ENCODE measurements at places on chromosomes 16 and 17.

GRCh38 chr16:47966325-47966724 is 189.5 kb downstream of the ABCC12 start:
- no peak for DNase-seq

- no peak for DNase-seq
Observed at GRCh38 chr16:19645557-19645981, 72.5 kb downstream of the KNOP1 start.

GRCh38 chr16:76956394-76956793 is 234.6 kb upstream of the MON1B start:
- no peak for DNase-seq

- DNase-seq: no peak
Observed at GRCh38 chr17:27950995-27951394, 57.8 kb upstream of the LYRM9 start.

DNA sequence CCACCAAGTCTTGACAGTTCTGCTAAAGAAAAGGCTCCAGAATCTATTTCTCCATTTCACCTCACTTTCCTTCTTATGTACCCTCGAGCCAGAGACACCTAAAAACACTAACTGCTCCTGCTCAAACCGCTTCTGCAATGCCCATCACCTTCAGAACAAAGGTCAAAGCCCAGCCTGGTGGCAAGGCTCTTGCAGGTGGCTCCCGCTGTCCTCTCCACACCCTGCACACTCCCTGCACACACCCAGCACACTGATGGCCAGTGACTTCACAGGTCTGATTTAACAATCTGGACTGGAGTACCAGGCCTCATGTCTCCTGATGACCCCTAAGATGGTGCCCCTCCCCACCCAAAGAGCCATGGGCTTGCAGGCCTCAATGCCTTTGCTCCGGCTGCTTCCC is 9.8 kb upstream of the C17orf113 start:
- no peak for DNase-seq

GRCh38 chr16:75624921-75625334 is 1.8 kb upstream of the ADAT1 start:
- DNase-seq: no peak

- DNase-seq: no peak
Observed at GRCh38 chr17:45688353-45688752, 95.8 kb upstream of the CRHR1 start.

- DNase-seq: no peak
Observed at GRCh38 chr16:89695086-89695874, 6.2 kb downstream of the SPATA2L start.

DNA sequence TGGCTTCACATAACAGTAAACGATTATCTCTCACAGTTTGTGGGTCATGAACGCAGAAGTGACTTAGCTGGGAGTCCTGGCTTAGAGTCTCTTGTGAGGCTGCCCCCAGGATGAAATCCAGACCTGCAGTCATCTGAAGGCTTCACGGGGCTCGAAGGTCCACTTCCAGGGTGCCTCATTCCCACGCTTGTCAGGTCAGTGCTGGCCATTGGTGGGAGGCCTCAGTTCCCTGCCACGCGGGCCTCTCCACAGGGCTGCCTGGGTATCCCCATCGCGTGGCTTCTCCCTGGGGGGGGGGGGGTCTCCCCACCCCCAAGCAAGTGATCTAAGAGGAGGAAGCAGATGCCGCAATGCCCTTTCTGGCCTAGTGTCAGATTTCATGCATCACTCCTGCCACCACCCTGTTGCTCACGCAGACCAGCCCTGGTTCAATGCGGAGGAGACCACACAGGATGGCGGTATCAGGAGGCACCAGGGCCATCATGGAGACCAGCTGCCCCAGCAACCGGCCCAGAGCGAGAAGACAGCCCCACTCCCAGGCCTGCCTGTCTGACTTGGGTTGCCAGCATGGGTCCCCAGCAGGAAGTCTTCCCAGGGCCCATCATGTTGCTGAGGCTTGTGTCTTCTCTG is 77.3 kb upstream of the CDH5 start:
- DNase-seq: no peak

- no peak for DNase-seq
Observed at GRCh38 chr17:2056206-2057174, 1.6 kb downstream of the HIC1 start.

GRCh38 chr17:77374170-77374936 is 233.6 kb downstream of the SEC14L1 start:
- DNase-seq: peak; percentile 51

DNA sequence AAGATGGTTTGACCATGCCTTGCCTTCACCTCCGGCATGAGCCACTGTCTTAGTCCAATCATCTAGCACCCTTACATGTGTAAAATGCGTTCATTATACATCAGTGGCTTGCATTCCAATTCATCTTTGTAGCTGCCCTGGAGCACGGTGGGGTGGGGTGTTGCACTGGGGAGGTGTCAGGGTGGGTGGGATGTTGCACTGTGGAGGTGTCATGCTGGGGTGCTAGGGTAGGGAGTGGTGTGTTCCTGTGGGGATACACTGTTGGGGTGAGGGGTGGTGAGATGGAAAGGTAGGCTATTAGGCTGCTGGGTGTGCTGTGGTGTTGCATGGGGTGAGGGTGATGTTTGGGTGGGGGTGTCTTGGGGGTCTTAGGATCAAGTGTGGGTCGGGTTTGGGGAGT is 47.0 kb downstream of the NLRC5 start:
- DNase-seq: no peak

GRCh38 chr16:450385-450784 is 24.9 kb downstream of the RAB11FIP3 start:
- no peak for DNase-seq

GRCh38 chr17:69947027-69947759 is 127.8 kb upstream of the KCNJ16 start:
- DNase-seq: no peak

- no peak for DNase-seq
Observed at GRCh38 chr16:67543582-67543981, 15.0 kb downstream of the RIPOR1 start.

- DNase-seq: no peak
Observed at GRCh38 chr16:85759631-85760419, 8.9 kb upstream of the C16orf74 start.

DNA sequence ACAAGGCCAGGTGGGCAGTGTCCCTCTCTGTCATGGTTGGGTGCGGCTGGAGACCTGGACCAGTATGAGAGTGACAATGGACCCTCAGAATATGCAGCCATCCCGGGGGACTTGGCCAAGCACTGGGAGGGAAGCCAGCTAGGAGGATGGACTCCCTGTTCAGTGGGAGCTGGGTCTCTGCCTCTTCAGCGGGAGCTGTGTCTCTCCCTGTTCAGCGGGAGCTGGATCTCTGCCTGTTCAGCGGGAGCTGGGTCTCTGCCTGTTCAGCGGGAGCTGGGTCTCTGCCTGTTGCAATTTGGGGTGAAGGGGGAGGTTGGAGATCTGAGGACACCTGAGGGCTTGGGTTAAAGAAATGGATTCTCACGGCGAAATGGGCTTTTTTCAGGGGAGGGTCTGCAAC is 3.8 kb upstream of the PRSS33 start:
- DNase-seq: no peak

DNA sequence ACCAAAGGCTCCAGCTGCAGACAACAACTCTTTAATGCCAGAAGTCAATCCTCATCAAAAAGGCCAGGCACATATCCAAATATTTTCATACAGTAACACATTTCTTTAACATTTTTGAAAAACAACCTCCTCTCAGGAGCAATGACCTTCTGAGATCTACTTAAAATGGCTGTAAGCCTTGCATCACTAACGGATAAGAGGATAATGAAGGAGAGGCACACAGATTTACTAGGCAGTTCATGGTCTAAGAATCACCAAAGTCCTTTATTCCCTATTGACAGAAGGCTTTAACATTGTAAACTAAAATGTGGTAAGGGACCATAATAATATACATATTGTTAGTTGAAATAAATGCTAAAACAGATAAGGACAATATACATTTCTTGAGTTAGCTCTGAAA is 114.7 kb downstream of the USP32 start:
- no peak for DNase-seq

DNA sequence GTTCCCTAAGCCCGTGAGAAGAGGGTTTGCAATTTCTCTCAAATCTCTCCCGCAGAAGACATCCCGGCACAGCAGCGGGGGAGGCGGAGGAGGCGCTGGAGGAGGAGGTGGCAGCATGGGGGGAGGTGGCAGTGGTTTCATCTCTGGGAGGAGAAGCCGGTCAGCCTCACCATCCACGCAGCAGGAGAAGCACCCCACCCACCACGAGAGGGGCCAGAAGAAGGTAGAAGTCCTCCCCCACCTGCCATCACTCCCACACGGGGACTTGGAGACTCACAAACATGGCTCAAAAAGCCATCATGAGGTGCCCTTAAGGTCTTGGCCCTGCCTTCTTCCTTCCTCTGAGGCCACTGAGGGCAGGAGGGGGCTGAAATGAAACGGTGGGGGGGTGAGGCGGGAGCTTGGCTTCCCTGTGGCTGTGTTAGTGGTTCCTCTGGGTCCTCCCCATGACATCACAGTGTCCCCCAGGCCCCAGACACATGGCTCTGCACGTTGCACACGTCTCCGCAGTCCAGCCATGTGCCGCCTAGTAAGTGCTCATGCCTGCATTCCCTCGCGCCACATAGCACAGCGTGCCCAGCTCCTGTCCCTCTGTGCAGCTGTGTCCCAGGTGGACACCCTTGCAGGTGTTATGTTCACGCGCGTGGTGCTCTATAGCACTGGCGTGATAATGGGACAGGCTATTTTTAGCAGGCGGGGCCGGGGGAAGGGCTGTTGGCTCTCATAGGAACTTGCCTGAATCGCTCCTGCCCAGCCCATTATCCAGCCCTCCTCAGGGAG is 6.9 kb downstream of the MLLT6 start:
- DNase-seq: no peak

- DNase-seq: no peak
Observed at GRCh38 chr16:9441012-9441411, 349.6 kb downstream of the HAPSTR1 start.

DNA sequence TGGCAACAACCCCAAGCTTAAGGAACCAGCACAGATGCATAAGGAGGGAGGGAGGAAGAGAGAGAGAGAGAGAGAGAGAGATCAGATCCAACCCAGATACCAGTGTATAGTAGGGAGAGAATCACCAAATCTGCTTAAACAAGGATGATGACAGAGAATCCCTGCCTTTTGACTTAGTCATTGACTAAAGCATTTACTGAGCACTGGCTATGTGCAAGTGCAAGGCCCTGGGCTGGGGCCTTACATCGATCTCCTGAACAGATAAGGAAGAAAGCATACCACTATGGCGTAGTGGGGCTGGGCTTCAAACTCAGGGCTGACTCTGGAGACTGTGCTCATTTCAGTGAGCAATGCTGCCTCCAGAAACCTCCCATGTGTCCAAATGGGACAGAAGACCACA is 15.8 kb downstream of the TSNAXIP1 start:
- no peak for DNase-seq

DNA sequence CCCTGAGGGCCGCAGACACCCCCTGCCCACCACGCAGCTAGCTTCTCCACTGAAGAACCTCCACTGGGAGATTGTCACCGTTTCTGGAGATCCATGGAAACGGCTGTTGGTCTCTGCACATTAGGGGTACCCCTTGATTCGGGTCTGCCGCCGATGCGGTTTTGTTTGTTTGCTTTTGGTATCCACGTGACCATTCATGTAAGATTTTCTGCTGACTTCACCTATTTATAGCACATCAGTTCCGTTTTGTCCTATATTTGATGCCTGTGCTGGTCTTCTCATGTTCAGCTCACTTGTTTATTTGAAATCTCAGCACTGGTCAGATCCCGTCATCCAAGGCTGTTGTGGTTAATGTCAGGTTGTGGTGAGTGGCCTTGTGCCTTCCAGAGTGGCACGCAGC is 21.1 kb downstream of the CRAMP1 start:
- no peak for DNase-seq

DNA sequence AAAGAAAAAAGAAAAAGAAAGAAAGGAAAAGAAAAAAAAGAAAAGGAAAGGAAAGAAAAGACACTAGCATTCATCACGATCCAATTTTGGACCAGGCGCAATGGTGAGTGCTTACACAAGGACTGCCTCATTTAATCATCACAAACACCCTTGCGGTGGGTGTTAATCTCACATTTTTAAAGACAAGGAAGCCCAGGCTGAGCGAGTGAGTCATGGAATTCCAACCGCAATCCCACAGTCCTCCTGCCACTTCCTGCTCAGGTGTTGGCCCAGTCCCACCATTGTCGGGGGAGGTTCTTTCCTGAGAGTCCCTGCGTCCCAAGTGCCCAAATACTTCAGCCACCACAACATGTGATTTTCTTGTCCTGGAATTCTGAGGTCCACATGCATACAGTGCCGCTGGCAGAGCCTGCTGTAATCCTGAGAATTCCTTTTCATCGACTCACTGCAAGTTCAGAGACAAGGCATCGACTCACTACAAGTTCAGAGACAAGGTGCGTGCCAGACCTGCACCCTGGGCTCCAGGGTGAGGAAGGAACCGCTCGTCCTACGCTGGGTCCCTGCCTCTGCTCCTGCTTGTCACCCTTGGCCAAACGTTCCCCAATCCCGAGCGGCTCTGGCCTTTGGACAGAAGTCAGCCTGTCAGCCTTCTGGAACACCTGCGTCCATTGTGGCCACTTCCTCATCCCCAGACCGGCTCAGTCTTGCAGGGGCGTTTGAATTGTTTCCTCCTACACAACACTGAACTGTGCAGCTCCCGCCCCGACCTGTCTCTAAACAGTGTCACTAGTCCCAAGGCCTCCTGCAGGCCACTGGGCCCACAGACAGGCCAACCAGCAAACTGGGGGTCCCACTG is 5.8 kb downstream of the ZG16B start:
- DNase-seq: peak; percentile 81

All from T1000 (cell line).